ENCODE measurements at places on chromosomes 1 and 21. TPM values are rescaled to one million over a fixed set of nuclear protein-coding genes. Genes with fewer than 3 reads are reported as not detected.

Gene TEDDM1
- total RNA-seq, result not detected

Gene TPTE
- not detected for total RNA-seq

Gene FAAH
- total RNA-seq, result 6.9 TPM

Gene IL22RA1
- not detected for total RNA-seq

Gene STUM
- not detected for total RNA-seq

Gene SAMD11
- total RNA-seq, result not detected

Gene FAM72C
- total RNA-seq, result 8.0 TPM

Gene S100A2
- total RNA-seq, result not detected

Gene SLC5A3
- total RNA-seq, result 22.3 TPM

Gene SPRR1A
- total RNA-seq, result not detected

Gene RAB42
- total RNA-seq, result 0.50 TPM

Gene APCS
- total RNA-seq, result not detected

Gene CLDN14
- total RNA-seq, result not detected

Gene UBXN10
- 0.28 TPM for total RNA-seq

Gene ATP6V1G3
- total RNA-seq, result not detected

Gene BRINP3
- not detected for total RNA-seq

Gene SPATA45
- not detected for total RNA-seq

Gene SOAT1
- 62.8 TPM for total RNA-seq

Gene HES5
- not detected for total RNA-seq

Gene NIBAN1
- total RNA-seq, result 33.9 TPM

Gene GNAT2
- total RNA-seq, result 0.22 TPM

Gene RPL11
- total RNA-seq, result 1,289 TPM

Gene SLC30A7
- total RNA-seq, result 32.6 TPM

Gene PLOD1
- 21.0 TPM for total RNA-seq

Gene A3GALT2
- total RNA-seq, result 0.31 TPM

Gene MROH7
- total RNA-seq, result not detected

Gene P3H1
- total RNA-seq, result 49.9 TPM

Gene FMO3
- not detected for total RNA-seq

Gene NCAM2
- not detected for total RNA-seq

Gene MYOG
- not detected for total RNA-seq

Gene KCNJ15
- not detected for total RNA-seq

Gene OR2L13
- not detected for total RNA-seq

Gene LRRC39
- total RNA-seq, result 0.94 TPM

Gene OR10R2
- total RNA-seq, result not detected

Gene LCE1C
- not detected for total RNA-seq

Gene ZYG11A
- 0.09 TPM for total RNA-seq

Gene SH3BP5L
- total RNA-seq, result 32.8 TPM

Gene VSIG8
- total RNA-seq, result not detected

Gene KRTAP10-8
- total RNA-seq, result not detected

All from activated naive CD8-positive, alpha-beta T cell treated with anti-CD3 and anti-CD28 coated beads, Interleukin-2, amount 10 ng/mL, durations not matched to agents 7 days and 5 days (primary cell).